ENCODE measurements at places on chromosomes 12 and 14. TPM values are rescaled to one million over a fixed set of nuclear protein-coding genes. Genes with fewer than 3 reads are reported as not detected.

The SLC25A29 gene
- total RNA-seq: 24.7 TPM

The PRH2 gene
- total RNA-seq: not detected

The CCDC198 gene
- total RNA-seq: not detected

The RNASE2 gene
- not detected for total RNA-seq

The TAS2R30 gene
- total RNA-seq: 2.3 TPM

The EIF2S1 gene
- 219 TPM for total RNA-seq

The POTEM gene
- not detected for total RNA-seq

The KLRD1 gene
- 10.8 TPM for total RNA-seq

The NKX2-1 gene
- not detected for total RNA-seq

The GNB3 gene
- 0.50 TPM for total RNA-seq

The SCN8A gene
- total RNA-seq: 0.77 TPM

The HSP90AA1 gene
- total RNA-seq: 1,101 TPM

The AVPR1A gene
- not detected for total RNA-seq

The LHX5 gene
- not detected for total RNA-seq

The SLC38A6 gene
- 2.9 TPM for total RNA-seq

The KCNH5 gene
- not detected for total RNA-seq

The P2RX2 gene
- total RNA-seq: not detected

The EML1 gene
- total RNA-seq: 0.56 TPM

The SERPINA1 gene
- 1.0 TPM for total RNA-seq

The PTCSC3 gene
- total RNA-seq: not detected

- no peak for DNase-seq
Measured at GRCh38 chr12:113347107-113347506, 11.3 kb upstream of the PLBD2 start.

GRCh38 chr12:18521461-18521860 lies 216.4 kb downstream of the PLCZ1 start:
- no peak for DNase-seq

DNA sequence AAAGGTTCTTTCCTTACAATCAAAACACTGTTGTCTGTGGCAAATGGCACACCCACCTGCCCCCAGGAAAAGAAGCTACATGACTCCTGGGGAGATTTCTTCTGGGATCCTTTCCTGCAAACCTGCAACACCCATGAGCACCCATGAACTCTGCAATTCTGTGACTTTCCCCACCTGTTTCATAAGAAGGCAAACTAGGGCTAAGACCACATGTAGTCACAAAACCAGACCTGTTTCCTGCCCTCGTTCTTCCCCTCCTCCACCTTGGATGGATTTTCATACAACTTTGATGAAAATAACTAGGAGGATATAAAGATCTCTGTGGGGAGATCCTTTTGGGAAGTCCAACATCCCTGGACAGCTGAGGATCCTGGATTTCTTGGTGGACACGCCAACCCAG lies 1084.7 kb downstream of the BCL11B start:
- DNase-seq: no peak

DNA sequence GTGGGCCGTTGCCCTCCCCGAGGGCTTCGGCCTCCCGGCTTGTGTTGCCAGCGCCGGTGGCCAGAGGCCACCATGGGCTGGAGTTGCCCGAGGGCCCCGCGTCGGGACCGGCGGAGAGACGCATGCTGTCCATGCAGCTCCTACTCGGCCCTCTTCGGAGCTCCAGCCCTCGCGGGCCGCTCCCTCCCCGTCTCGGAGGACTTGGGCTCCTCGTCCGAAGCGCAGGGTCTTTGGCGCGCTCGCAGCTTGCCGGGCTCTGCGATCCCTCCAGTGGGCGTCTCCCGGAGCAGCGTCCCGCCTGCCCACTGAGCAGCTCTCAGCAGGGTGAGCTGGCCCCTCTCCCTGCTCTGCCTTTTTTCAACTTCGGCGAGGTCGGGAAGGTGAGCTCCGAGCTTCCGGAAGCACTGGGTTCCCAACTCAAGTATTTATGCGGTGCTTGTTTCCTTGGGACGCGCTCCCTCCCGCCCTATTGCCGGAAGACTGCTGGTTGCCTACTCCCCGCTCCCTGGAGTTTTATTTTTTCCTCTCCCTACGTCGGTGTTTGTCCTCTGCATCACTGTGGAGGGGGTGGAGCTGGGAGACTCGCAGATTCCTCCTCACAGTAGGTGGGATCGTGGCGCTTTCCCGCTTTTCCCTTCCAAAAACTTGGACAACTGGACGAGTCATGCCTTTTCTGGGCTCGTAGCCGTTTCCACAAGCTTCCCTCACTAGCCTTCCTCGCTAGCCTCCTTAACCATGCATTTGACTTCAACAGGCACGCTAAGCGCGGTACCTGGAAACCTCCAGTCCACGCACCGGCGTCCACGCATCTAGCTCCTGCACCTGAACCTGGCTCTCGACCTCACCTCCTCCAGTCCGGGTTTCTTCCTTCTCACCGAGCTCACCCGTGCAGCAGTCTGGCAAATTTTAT lies at the start of gene AVPR1A:
Gene AVPR1A, minus strand, starts transcription at position 489 of the 910 bp plus-strand sequence. Its CDS starts 365 bp downstream, at position 124.
- peak; percentile 2 for DNase-seq

DNA sequence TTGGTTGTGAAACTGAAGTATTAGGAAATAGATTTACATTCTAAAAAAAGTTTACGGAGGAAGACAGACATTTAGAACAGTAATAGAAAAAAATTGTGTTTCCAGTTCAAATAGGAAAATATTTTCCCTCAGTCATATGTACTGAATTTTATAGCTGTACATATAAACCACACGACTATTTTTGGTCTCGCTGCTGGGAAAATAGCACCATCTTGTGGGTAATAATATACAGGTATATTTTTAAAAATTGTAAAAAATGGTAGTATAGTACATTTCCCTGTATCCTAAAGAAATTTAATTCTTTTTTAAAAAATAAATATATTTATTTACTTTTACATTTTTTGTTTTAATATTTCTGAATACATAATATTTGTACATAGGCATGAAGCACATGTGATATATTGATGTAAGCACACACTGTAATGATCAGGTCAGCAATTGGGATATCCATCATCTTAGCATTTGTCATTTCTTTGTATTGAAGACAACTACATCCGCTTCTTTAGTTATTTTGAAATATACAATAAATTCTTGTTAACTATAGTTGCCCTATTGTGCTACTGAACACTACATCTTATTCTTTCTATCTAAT lies 168.6 kb downstream of the ALX1 start:
- DNase-seq: no peak

- no peak for DNase-seq
Measured at GRCh38 chr12:23816394-23816851, 133.0 kb downstream of the SOX5 start.

DNA sequence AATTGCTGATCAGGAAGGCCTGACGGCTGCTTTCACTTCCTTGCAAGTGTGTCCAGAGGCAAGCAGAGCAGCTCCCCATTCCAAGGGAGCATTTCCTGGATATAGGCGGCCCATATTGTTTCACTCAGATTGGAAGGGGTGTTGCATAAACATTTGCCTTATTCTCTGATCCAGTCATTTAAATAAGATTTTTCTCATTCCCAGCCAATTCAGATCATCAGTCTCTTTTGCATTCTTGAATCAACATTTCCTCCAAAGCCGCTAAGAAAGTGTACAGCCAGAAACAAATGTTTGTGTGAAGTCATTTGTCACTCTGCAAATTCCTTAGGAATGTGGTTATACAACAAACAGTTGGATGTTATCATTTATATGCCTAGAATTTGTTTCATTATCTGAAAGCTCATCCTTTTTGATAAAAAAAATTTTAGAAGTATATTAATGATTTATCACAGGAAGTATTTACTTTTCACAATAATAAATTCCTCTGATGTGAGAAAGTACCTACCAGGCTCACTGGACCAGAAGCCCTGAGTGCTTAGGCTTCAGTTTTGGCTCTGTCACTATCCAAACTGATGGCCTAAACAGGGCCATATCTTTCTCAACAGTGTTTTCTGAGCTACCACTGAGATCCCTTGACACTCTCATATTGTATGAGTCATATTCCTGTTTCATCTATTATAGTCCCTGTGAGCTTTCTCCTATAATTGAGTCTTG lies 379.6 kb downstream of the CCDC91 start:
- no peak for DNase-seq

DNA sequence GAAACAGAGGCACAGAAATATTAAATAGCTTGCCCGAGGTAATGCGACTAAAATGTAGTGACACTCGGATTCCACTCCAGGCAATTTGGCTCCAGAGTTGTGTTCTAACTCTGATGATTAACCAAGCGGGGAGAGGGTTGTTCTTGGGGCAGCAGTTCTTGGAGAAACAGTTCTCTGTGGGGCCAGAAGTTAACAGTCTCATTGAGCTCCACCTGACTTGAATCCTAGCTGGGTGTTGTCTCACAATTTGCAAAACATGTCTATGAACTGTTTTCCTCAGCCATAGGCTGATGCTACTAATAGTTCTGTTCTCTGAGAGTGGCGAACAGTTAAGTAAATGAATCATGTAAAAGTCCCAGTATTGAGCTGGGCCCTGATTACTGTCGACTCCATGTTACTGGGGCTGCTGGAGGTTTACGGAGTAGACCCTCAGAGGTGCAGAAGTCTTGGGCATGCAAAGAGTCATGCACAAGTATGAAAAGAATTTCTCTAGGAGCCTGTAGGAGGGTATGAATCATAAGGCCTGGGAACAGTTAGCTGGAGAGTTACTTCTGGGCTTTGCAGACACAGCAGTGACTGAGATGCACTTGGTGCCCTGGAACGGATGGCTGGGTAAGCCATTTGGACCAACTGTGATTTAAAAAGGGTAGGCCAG lies 15.4 kb upstream of the NIN start:
- no peak for DNase-seq

DNA sequence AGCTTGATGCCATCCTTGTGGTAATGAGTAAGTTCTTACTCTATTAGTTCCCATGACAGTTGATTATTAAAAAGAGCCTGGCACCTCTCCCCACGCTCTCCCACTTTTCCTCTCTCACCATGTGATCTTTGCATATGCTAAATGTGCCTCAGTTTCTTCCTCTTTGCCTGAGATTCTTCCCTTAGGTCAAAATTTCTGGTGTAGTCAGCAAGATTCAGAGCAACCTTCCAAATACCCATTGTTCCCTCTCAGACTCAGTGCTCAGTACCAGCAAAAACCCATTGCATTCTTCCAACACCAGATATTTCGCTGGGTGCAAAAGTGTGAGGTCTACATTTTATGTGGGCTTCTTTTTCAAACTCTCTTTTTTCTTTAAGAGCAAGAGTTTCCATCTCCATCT lies 10.8 kb upstream of the USP15 start:
- DNase-seq: no peak

GRCh38 chr14:80095623-80096022 lies 115.7 kb downstream of the DIO2 start:
- DNase-seq: no peak

- no peak for DNase-seq
Measured at GRCh38 chr12:72511498-72511897, 239.3 kb downstream of the TRHDE start.

DNA sequence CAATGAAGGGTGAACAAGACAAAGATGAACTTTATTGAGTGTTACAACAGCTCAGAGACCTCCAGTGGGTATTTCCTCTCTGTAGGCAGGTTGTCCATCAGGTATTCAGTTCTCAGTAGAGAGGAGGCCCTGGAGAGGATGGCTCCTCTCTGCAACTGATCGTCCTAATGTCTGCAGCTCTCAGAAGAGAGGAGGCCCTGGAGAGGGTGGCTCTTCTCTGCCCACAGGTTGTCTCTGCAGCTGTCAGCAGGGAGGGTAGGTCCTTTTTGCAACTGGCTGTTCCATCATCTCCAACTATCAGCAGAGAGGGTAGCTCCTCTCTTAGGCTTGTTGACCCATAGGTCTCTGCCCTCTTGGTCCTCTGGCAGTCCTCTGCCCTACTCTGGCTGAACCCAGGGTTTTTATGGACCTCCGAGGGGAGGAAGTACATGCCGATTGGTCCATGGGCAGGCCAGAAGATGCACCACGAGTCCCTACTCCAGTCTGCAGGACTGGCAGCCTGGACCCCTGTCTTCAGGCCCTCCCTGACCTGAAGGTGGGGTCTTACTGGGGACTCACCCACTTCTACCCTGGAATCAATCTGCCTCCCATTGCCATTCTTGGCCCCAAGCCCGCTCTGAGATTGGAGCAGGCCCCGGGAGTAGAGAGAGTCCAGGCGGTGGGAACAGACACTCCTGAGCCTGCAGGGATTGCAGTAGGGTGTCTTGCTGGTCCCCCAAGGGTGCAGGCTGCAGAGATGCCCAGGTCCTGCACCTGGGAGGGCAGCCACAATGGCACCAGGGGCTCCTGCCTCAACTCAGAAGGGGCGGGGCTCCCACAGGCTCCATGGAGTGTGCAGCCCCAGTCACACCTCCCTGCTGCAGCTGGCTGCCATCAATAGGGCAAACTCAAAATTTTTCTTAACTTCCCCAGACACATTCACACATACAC lies 2.3 kb downstream of the TMEM116 start:
- no peak for DNase-seq

- DNase-seq: no peak
Measured at GRCh38 chr12:124663771-124664366, 96.5 kb upstream of the NCOR2 start.

DNA sequence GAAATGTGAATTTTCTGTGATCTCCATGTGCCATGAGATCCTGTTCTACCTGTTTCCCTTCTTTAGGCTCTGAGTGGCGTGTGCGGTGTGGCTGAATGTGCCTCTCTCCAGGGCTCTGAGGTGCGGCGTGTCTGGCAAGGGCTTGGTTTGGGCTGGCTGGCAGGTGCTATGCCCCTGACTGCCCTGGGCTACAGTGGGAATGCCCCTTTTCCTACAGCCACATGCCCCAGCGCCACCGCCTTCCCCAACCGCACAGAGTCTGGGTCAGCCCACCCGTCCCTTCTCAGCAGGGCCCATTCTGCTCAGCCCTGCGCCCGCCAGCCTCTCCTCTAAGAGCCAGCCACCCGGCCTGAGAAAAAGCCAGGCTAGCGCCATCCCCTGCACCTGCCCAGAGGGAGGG lies 24.7 kb downstream of the BTBD6 start:
- no peak for DNase-seq

- DNase-seq: peak; percentile 65
Measured at GRCh38 chr14:32252030-32252670, 49.1 kb upstream of the RNU6-8 start.

DNA sequence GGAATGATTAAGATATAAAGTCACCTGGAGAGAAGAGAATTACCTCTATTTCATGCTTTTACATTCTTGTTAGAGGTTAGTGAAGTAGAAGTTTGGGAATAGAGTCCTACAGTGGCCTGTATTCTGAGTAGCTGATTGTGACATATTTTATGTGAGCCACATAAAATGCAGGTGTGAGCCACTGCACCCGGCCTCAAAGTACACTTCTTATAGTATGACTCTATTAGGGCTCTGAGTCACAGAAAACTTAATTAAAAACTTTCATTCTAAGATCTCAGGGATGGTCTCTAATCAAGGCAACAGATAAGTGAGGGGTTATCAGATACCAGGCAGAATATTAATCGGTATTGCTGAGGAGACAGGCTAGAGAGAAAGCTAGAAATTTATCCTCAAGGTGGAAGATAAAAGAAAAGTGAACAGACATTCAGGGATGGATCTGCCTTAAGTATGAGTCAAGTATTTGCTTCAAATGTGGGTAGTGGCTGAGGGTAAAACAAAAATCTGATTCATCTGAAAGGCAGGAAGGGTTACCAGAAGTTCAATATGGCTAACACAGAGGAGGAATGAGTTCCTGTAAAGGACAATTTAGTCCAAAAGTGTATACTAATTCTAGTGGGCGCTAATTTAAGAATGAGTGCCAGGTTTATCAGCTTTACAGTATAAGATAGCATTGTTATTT lies 5.5 kb upstream of the G2E3 start:
- DNase-seq: peak; percentile 31

GRCh38 chr14:92514844-92515514 lies 1.4 kb downstream of the RIN3 start:
- DNase-seq: no peak

All from activated CD8-positive, alpha-beta T cell treated with anti-CD3 and anti-CD28 coated beads for 36 hours (primary cell).